Activated T-helper 1 cell treated with anti-CD3 and anti-CD28 coated beads, Interleukin-2, amount 50 U/mL, for 16 hours (primary cell): ENCODE measurements at places on chromosomes 1 and 21.

DNA sequence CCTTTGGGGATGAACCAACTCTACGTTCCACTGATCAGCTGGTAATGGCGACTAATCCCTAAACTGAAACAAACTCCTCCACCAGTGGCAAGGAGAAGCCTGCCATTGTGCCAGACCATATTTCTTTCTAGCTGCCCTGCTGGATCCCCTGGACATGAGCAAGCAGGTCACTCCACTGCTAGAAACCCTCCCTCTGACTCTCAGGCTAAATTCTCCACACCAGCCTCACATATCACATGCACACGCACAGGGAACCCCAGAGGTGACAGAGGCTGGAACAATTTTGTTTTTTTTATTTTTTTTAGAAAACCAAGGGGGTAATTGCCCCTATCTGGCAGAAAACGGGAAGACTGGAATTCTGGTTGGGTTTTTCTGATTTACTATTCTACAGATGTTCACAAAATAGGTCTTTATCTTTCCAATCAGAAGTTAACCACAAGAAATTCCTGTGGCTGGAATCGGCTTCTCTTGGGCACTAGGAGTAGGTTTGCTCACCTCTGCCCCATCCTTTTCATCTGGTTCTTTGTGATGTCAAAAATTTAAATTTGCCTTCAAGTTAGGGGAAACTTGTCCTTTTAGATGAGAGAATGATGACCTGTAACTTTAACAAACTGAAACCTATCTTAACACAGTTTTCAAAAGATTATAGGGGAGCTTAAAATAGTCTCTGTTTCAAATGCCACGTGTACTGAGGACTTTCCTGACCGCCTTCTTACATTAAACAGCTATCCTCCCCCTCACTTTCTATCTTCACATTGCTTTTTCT, 258.1 kb downstream of the SDCCAG8 start:
- no peak for DNase-seq

DNA sequence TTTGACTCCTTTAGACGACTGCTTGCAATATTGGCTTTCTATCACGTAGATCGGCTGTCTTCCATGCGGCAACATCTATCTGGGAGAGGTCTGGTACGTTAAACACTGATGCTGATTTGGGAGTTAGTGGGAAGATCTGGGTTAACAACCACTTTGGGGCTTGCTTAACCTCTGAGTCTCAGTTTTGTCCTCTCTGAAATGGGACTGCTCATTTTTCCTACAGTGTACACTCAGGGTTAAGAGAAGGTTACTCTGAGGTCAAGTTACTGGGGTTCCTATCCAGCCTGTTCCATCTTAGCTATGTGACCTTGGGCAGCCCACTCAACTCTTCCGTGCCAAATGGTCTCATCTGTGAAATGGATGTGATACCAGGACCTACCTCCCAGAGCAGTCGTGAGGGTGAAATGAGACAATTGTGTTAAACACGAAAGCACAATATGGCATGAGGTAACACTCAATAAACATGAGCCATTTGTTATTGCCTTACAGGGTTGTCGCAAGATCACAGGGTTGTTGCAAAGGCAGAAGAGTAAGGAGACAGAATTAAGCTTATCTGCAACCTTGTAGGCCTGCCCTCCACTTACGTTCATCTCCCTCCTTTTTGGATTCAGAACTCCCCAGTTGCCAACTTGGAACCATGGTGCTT, 5.6 kb downstream of the ABCA4 start:
- DNase-seq, result no peak

- DNase-seq, result no peak
Measured at GRCh38 chr1:31248276-31248675, 8.6 kb upstream of the NKAIN1 start.

GRCh38 chr1:243475966-243476365, 220.1 kb downstream of the SDCCAG8 start:
- DNase-seq, result no peak

GRCh38 chr1:180787628-180788307, 124.9 kb upstream of the KIAA1614 start:
- DNase-seq, result no peak

GRCh38 chr1:56235909-56236510, 343.4 kb downstream of the PLPP3 start:
- no peak for DNase-seq

GRCh38 chr1:24742090-24742938, 2.9 kb upstream of the CLIC4 start:
- no peak for DNase-seq

DNA sequence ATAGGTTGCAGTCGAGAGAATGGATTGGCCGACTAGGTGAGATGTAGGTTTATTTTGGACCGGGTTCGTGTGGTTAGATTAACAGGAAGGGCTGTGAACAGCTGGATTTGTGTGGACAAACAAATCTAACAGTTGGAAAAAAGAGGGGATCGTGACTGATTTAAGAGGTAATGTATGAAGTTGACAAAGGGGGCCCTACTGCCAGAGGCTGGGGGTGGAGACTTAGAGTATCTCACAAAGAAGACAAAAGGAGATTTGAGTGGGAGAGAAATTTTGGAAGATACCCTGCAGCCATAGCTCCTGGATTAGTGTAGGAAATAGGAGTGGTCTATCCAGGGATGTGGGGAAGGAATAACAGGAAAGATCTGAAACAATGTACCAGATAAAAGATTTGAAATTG, 38.8 kb upstream of the PLA2G5 start:
- no peak for DNase-seq

DNA sequence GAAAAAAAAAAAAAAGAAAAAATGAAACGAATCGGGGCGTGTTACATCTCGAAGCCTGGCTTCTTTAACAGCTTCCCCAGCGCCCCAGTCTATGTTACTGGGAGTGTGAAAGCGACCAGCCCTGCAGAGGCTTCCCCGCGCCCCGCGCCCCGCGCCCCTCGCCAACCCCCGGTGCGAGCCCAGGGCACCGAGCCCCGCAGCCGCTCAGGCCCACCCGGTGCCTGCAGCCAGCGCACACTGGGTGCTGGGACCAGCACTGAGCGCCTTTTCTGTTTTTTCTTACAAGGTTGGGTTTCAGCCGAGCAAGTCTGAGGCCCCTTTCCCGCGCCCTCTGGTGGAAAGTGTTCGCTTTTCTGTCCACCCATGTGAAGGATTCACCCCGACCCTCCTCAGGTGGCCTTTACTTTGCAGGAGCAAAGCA, 42.1 kb upstream of the ZNF496 start:
- peak; percentile 18 for DNase-seq

- no peak for DNase-seq
Measured at GRCh38 chr1:21238141-21238800, 52.0 kb downstream of the ECE1 start.

DNA sequence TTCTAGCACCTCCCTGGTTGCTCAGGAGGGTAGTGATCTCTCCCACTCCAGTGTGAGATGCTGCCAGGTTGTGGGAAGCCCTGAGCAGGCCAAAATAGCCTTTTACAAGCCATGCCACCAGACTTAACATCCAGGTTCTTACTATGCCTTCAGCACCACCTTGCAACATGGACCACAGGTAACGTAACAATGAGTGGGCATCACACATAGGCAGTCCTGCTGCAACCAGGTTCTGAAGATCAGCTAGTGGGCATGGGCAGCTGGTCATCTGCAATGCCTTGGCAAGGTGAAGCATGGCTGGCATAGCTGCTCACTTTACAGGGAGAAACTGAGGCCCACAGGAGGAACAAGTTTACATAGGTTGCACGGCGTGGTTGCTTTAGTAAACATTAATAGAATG, 40.7 kb downstream of the DHCR24 start:
- DNase-seq, result no peak

DNA sequence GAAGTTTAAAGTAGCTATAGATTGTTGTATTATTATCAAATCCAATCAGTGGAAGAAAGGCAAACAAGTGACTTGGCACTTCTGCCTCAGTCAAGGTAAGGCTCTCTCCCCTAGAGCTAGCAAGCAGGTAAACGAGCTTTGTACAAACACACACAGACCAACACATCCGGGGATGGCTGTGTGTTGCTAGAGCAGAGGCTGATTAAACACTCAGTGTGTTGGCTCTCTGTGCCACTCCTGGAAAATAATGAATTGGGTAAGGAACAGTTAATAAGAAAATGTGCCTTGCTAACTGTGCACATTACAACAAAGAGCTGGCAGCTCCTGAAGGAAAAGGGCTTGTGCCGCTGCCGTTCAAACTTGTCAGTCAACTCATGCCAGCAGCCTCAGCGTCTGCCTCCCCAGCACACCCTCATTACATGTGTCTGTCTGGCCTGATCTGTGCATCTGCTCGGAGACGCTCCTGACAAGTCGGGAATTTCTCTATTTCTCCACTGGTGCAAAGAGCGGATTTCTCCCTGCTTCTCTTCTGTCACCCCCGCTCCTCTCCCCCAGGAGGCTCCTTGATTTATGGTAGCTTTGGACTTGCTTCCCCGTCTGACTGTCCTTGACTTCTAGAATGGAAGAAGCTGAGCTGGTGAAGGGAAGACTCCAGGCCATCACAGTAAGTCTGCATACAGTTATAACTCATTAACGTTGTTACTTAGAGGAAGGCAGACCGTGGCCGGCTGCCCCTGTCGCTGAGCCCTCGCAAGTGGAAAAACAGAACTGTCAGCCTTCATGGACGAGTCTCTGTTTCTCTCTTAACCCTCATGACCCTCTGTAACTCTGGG, at the start of gene PALMD:
PALMD (plus strand) TSS at position 415 of the 833 bp plus-strand sequence; CDS start at position 620, 205 bp downstream.
- no peak for DNase-seq
